ENCODE measurements at places on chromosomes 3 and 15.
A peak's percentile ranks its signal among the peaks of the same experiment; 100 is the strongest.

DNA sequence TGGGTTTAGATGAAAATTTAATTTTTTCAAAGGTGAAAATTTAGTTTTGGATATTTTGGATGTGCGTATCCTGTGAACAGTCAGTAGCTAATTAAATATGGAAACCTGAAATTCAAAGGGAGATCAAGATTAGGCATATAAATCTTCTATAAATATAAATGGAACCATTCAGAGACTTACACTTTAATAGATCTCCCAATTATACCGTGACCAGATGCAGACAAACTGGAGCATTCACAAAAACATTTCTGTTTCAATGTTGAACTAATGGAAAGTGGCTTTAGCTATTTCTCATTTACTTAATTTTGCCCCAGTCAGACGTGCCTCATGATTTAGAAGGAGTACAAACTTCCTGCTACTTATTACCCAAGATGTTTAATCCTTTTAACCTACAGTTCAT is 29.1 kb upstream of the POU1F1 start:
- DNase-seq: no peak

- peak; percentile 26 for DNase-seq
These were observed 27.3 kb downstream of the LARP6 start for GRCh38 chr15:70826634-70827033.

GRCh38 chr3:127606981-127607595 is 8.9 kb downstream of the MCM2 start:
- no peak for DNase-seq

DNA sequence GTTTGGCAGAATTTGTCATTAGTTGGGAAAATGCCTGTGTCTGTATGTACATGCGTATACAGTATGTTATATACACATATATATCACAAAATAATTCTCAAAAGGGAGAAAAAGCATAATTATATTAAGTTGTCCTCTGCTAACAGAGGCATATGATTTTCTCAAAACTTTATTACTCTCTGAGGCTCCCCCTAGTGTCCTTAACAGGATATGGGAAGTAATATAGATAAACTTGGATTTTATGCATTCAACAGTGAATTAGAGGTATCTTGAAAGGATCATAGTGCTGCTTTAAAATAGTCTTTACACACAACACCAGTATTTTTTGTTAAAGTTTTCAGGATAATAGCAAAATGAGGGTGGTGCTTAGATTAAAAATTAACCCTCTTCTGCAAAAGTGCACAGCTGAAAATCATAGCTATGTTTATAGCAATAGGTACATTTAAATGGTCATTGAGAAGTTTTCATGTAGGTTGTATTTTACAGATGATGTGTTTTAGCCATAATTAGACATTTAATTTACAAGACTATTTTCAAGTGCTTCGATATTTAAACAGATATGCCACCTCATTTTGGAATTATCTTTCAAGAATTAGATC is 454.0 kb upstream of the ROBO2 start:
- peak; percentile 35 for DNase-seq

DNA sequence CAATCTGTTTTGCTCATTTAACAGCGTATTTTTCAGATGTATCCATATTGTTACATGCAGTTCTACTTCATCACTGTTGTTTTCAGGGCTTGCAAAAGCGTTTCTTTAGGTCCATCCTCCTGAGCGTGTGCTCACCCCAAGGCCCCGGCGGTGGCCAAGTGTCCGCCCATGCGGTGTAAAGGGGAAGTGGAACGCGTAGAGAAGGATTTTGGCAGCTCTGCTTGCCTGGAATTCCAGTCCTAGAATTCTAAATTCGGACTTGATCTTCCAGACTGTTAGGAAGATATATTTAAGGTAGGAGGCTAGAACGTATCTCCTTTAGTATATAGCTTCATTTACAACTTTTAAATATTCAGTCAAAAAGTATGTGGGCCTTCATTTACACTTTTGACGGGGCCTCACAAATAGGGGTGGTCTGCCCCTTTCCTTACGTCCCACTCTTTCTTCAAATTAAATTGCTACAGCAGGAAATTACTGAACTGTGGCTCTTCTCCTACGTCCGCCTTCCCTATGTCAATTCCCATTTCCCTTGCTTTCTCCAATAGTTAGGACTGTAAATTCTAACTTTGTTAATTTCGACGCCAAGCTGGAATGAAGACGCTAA is 609 bp upstream of the TBC1D23 start:
- peak; percentile 85 for DNase-seq

DNA sequence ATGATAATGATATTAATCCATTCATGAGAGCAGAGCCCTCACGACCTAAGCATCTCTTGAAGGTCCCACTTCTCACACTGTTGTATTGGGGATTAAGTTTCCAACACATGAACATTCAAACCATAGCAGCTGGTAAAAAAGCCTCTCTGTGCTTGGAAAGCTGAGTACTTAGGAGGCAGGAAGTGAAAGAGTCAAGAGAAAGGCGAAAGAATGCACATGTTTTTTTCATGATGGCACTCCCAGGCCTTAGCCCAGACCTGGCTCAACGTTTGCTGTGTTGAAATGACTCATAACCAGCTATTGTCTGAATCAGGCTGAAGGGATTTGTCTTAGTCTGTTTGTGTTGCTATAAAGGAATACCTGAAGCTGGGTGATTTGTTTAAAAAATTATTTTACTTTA is 84.4 kb upstream of the RGMA start:
- no peak for DNase-seq

GRCh38 chr15:74180881-74181602 is 7.5 kb downstream of the ISLR start:
- DNase-seq: no peak

DNA sequence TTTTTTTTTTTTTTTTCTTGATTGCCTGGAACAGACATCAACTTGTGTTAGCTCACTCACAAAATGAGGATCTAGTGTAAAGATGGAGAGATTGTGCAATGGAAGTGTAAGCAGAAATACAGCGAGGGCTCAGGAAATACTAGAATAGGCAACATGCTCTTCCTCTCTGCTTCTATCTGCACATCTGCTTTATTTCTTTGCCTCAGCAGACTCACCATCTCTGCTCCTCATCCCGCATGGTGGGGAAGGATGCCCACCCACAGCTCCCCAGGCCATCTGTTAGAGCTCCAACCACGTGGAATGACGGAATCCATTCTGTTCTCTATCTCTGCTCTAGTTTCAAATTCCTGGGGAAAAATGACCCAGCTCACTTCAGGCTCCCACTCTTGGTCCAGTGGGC is 128.0 kb upstream of the ADAMTS9 start:
- DNase-seq: no peak

DNA sequence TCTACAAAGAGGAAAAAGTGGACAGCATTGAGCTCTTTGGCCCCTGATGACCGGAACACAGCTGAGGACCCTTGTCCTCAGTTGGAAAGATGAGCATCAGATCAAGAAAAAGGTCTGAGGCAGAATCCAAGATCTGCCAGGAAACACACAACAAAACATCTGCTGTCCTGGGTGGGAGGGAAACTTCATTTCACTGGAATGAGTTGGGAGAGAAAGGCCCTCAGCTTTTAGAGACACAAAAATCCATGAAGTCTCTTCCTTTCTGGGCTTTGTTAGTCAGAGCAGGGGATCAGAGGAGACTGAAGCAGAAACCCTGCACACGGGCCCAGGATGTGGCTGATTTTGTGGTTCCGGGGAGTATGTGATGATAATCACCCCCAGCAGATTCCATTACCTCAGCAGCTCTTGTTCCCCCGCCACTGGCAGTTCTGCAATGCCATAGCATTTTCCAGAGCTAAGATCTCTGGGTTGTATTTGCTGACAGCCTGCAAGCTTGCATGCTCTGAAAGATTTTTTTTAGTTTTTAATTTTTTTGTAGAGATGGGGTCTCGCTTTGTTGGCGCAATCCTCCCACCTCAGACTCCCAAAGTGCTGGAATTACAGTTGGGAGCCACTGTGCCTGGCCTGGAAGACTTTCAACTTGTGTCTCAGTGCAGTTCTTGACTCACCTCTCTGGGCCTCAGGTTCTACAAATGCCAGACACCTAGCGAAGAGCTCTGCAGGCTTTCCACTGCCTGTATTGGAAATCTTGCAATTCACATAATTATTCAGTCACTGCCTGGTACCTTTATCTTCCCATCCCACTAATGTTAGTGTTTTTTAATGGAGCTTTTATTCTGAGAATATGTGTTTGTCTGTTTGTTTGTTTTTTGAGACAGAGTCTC is 5.8 kb upstream of the TATDN2 start:
- DNase-seq: peak; percentile 69

DNA sequence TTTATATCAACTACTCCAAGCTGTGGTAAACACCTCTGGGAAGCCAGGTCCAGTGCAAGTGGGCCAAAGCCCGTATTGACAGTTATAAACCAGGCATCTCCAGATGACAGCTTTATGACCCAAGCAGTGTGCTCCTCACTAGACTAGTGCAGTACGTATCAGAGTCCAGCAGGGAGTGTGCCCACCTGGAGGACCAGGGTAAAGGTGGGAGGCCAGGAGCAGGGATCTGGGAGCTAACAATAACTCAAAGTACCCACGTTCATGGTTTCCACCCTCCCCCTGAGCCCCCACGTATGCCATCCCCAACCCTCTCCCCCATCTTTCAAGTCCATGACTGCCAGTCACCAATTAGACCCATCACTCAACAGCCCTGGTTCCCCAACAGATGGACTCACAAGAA is 27.0 kb upstream of the ALDH1A3 start:
- no peak for DNase-seq

- DNase-seq: no peak
These were observed 2.8 kb upstream of the RPL24 start for GRCh38 chr3:101689286-101689685.

DNA sequence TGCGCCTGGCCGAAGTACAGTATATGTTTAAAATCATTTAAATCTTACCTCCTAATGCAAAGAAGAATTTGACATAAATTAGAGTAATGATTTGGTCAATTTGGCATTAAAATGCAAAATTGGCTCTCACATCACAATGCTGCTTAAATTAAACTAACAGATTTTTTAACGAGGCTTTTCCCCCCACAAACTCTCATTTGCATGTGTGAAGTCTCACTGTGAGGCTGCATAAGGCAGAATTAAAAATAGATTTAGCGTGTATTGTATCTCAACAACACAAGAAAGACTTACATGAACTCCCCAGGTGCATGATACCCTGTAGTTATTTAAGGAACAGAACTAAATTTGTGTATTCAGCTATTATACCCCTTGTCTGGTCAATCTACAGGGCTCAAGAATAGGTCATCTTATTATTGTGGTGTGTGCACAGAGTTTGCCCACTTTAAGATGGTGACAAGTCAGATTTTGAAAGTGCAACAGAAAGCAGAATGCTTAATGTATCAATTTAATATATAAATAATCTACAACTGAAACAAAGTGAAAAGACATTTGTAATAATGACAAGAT is 897.9 kb downstream of the EPHA3 start:
- DNase-seq: no peak

- DNase-seq: peak; percentile 79
These were observed 44.9 kb upstream of the DGKG start for GRCh38 chr3:186406669-186407635.

- no peak for DNase-seq
These were observed 10.3 kb downstream of the CCDC54 start for GRCh38 chr3:107387555-107387954.

- peak; percentile 84 for DNase-seq
These were observed 83.9 kb upstream of the PLXND1 start for GRCh38 chr3:129690406-129690805.

GRCh38 chr3:126918355-126918821 is 64.5 kb upstream of the PLXNA1 start:
- DNase-seq: no peak

GRCh38 chr3:182487143-182487542 is 306.2 kb upstream of the ATP11B start:
- no peak for DNase-seq

GRCh38 chr15:74795966-74796625 is 14.2 kb downstream of the CSK start:
- DNase-seq: no peak

DNA sequence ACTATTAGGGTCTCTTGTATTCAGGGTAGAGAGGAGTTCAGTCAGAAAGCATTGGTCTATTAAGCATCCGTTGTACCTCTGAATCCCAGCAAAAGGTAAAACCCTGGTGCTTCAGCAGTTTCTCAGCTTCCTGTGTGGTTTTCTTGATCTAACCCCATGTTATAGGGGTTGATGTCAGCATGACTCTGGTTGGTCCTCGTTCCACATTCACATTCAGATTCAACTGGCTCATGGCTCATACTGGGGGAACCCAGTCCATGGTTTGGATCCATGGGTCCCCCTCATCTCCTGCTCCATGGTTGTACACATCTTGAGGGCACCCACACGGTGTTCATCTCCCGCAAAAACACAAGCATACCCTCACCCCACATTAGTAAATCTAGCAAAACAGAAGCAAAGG is 47.7 kb upstream of the C2CD4B start:
- no peak for DNase-seq

Measured in stomach (tissue), 19 donors.